ENCODE measurements at places on chromosomes 4 and X.

DNA sequence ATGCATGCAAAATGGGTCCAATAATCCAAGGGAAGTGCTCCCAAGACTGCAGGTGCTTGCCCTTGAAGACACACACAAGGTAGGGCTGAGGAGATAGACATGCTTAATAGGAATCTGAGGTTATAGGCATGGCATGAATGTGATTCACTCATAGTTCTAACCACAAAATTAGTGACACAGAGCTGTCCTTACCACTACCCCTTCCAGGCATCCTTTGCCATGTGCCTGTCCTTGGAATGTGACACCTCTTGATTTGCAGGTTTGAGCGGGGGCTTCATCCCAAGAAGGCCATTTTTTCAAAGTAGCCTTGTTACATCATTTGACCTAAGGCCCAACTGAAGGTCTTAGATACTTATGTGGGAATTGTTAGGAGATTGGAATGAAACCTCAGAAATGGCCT, 112.5 kb downstream of the CCNG2 start:
- DNase-seq = no peak

- no peak for DNase-seq
These were observed 35.0 kb downstream of the IRF2 start for GRCh38 chr4:184439386-184439785.

- DNase-seq = no peak
These were observed 321.0 kb downstream of the OPHN1 start for GRCh38 chrX:68112321-68112720.

DNA sequence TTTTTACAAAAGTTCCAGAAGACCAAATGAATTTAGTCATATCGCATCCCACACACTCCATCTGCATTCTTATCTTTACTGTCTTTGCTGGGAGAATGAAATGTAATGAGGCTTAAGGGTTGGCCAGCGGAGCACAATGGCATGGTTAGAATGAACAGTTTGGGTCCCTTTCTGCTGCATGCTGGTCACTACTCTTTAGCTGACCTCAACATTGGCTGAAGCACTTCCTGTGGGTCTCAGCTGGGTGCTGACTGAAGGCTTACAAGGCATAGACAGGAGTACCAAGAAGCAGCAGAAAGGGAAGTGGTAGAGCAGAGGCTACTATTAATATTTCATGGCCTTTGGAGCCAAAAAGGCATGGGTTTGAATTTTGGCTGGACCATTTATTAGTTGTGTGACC, 159.4 kb upstream of the GPC4 start:
- DNase-seq = no peak

- DNase-seq = no peak
These were observed 45.4 kb downstream of the SMARCAD1 start for GRCh38 chr4:94253036-94253435.

GRCh38 chrX:131942034-131942433, 81.1 kb upstream of the STK26 start:
- no peak for DNase-seq

DNA sequence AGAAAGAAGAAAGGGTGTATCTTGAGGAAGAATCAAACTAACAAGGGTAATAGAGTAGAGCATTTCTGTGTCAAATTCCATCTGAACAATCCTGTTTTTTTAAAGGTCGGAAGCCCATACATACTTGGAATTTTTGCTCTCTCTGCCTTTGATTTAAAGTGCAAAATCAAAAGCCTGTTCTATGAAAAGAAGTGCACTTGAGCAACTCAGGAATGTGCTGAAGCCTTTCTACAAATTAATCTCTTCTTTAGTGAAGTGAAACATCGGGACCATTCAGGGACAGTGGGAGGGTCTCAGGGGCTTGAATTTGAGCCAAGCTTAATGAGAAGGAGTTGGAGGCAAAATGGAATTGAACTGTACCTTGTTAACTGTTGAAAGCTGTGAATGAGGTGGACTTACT, 1008.5 kb upstream of the LCORL start:
- DNase-seq = no peak

DNA sequence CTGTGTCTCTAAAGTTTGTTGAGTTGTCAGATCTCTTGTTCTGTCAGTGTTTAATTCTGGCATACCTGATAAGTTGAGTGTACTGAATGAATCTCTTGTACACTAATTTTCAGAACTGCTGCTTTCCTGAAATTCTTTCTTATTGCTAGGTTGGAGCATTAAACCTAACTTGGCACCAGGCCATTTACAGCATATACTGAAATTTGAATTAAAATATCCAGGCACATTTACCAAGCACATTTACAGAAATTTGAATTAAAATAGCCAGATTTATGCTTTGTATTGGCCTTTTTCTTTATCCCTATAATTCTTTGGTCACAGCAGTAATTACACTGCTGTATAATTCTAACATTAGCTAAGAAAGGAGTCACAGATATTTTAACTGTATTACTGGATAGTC, 8.9 kb downstream of the TMEM33 start:
- no peak for DNase-seq

GRCh38 chr4:101158134-101158482, 189.2 kb downstream of the PPP3CA start:
- no peak for DNase-seq

DNA sequence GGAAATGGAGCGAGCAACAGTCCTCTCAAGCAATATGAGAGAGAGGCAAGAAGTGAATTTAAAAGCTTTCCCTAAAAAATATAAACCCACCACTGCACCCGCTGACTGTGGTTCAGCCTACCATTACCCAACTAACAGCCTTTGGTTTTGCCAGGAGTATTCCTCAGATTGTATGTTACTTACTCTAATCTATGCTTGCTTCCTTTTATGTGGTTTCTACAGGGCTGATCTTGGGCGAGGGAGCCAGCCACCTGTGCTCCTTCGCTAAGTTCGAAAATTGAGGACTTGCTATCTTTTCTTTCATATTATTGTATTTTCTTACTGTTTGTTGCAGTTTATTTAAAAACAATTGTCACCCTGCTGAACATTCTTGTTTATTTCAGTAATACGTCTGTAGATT, 101.1 kb downstream of the DDX53 start:
- no peak for DNase-seq

GRCh38 chr4:152146244-152146643, 385.4 kb upstream of the GATB start:
- no peak for DNase-seq

DNA sequence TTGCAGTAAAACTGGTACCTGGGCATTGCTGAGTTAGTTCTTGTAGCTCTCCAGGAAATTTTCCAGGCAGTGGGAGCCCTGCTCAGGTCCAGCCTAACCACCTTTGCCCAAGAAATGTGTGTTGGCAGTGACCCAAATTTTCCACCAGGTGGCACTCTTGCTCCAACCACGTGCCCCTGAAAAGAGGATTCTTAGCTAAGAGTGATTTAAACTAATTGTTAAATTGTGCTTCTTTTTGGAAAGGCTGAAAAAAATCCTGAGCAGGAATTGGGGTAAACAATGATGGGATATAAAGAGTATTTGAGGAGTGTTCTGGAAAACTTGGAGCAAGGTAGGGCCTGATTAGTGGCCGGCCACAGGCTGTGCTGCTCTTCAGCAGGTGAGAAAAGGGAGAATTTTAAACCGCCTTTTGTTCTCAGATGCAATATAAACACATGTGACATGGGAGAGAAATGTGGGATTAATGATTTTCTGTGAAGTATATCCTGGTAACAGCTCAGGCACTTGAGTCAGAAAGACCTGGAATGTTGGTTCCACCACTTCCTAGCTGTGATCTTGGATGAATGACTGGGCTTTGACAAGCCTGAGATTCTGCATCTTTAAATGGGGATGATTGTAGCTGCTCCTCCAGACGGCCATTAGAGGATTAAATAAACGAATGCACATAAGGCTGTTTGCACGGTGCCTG, 219.6 kb downstream of the PTTG2 start:
- peak; percentile 83 for DNase-seq

- no peak for DNase-seq
These were observed 38.7 kb upstream of the IRAK1 start for GRCh38 chrX:154058214-154058997.

- DNase-seq = no peak
These were observed 341.0 kb upstream of the ZCCHC13 start for GRCh38 chrX:73962948-73963347.

DNA sequence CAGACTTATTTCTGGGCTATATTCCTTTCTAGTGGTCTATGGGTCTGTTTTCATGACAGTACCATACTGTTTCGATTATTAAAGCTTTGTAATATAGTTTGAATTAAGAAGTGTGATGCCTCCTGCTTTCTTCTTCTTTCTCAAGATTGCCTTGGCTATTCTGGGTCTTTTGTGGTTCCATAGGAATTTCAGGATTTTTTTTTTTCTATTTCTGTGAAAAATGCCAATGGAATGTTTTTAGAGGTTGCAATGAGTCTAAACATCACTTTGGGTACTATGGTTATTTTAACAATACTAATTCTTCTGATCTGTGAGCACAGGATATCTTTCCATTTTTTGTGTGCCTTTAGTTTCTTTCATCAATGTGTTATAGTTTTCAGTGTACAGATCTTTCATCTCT, 204.3 kb upstream of the HCCS start:
- no peak for DNase-seq

All from activated T-cell treated with anti-CD3 and anti-CD28 coated beads, Interleukin-2, amount 50 U/mL, for 48 hours (primary cell).